ENCODE measurements at places on chromosomes 3 and 15.
A peak's percentile ranks its signal among the peaks of the same experiment; 100 is the strongest.

DNA sequence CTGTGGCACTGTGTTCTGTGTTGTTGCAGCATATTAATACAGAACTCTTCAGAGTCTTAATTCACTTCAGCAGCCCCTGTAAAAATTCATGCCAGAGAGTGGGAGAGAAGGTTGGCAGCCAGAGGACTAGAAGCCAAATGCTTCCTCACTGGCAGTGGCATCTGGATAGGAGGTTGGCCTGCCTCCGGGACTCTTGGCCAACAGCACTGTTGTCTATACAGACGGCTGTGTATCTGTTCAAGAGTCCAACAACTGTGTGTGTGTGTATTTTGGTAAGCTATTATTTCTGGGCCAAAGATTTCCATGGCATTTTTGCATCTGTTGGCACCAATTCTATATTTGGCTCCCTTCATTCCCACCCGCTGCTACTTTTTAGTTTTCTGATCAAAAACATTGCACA lies 156.0 kb upstream of the SOX2 start:
- peak; percentile 56 for DNase-seq

DNA sequence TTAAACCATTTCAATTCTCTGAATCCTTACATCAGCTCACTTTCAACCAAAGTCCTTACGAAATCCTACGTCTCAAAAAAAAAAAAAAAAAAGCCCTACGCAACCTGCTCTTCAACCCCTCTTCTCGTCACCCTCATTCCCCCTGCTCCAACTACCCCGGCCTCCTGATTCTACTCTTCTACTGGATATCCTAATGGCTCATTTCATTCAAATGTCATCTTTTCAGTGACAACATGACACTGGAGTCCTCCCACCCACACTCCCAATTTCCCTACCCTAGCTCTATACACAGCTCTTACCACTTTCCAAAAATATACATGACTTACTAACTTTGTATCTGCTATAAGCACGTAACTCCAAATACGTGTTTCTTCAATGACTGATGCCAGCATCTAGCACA lies 11.5 kb downstream of the UBP1 start:
- DNase-seq, result no peak

GRCh38 chr15:71455107-71455506 lies 339.8 kb downstream of the THSD4 start:
- DNase-seq, result no peak

GRCh38 chr15:37446921-37447320 lies 346.6 kb upstream of the MEIS2 start:
- no peak for DNase-seq

DNA sequence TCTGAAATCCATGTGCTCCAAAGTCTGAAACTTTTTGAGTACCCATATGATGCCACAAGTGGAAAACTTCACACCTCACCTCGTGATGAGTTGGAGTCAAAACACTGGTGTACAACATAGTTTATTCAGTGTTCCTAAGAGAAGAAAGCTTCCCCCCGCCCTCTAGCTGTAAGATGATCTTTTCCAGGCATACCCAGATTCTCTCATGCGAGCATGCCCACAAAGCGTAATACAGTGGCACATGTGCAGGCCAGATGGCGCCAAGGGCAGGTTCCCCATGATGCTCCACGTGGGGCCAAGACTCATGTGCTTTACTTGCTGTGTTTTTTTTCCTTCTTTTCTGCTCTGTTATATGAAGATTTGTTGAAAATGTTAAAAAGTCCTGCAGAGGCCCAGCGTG lies 104.9 kb upstream of the LRRFIP2 start:
- no peak for DNase-seq

DNA sequence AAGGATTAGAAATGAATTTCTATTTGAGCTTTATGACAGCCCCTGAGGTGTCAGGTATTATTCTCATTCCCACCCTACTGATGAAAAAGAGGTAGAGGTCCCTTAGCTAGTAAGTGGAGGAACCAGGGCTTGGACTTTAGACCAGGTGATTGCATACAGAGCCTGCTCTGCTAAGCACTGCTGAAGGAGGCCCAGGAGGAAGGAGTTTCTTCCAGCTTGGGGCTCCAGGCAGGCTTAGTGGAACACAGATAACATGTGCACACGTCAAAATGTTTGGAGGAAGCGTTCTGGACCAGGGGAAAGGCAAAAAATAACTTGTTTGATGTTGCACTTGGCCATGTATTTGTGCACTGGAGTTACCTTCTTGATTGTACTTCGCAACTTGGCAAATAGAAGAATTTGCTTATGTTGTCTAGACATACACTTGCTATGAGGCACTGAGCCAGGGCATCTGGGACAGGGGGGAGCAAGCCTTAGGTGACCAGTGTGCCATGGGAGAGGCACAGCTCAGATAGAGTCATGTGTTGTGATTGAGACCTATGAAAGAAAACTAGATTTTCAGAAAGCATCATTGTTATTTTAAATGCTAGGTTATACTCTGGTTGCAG lies 22.4 kb downstream of the IFT122 start:
- DNase-seq, result no peak

DNA sequence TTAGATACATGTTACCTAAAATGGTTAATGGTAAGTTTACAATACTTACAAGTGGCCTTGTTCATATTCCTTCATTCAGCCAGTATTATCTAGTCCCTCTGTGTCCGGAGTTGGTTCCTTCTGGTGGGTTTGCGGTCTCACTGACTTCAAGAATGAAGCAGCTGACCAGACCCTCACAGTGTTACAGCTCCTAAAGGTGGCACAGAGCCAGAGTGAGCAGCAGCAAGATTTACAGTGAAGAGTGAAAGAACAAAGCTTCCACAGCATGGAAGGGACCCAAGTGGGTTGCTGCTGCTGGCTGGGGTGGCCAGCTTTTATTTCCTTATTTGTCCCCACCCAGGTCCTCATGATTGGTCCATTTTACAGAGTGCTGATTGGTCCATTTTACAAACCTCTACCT lies 916.8 kb downstream of the MCTP2 start:
- DNase-seq, result no peak

DNA sequence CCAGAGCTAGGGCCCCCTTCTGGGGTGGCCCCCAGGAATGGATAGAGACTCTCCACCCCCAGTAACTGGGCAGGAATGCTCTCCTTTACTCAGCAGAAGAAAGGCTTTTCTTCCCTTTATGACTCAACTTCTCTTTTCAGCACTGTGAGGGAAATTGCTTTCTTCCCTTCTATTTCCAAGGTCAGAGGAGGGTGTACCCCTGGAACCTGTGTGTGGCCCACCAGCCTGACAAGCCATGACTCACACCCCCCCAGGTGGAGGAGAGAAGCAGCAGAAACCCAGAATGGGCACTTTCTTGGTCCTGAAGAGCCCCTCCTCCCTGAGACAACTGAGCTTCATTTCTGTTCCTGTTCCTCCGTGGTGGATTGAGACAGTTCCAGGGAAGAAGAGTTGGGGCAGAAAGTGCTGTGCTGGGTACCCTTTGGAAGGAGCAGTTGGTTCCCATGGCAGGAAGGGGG lies 2.7 kb upstream of the ANKRD63 start:
- DNase-seq, result no peak

DNA sequence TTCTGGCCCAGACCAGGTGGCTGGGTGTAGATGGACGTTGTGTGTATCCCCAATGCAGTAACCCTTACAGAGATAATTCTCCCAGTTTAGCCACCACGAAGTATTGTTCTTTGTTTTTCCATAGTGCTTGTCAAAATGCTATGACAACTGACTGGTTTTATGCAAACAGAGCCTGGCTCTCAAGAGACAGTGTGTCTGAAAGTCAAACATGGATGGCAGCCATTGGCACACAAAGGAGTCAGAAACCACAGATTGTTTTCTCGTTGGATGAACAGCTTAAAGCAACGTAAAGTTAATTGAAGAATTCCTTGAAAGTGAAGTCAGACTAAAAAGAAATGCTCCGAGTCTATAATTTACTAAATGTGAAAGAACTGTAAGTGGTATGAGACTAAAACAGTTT lies 91.2 kb downstream of the FILIP1L start:
- no peak for DNase-seq

DNA sequence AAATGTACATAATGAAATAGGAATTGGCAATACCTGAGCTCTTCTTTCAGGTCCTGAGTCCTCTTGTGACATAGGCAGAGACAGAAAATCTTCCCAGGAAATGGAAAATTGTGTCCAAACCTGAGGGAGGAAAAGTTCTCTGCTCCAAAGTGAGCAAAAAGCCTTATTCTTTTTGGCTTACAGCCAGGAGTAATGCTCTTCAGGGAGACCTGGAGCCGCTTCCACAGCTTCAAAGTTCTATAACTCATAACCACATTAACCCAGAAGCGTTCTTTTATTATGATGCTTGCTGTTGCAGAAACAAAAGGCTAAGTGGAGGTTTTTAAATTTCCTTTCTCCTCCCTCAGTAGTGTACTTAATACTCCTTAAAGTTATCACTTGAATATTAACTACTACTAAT lies 633 bp downstream of the IGSF10 start:
- no peak for DNase-seq

Data from NCI-H1694 (cell line).